ENCODE measurements at places on chromosomes 16 and 17.

GRCh38 chr17:48995974-48996721 lies 1.0 kb upstream of the IGF2BP1 start:
- DNase-seq, result peak; percentile 16

DNA sequence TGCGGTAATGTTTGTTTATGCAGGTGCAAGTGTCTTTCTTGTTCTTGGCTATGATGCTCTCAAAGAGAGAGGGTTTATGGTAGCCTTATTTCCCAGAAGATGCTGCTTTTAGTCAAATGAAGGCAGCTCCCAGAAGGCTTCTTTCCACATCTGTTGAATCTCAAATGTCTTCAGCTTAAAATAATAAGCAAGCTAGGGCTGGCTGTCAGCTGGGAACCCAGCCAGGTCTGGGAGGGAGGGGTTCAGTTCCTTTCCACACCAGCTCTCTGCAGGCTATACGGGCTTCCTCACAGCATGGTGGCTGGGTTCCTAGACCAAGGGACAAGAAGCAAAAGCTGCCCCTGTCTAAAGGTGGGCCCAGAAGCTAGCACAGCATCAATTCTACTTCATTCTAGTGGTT lies 47.4 kb upstream of the ATF7IP2 start:
- no peak for DNase-seq

GRCh38 chr16:84098939-84099338 lies 17.8 kb downstream of the MBTPS1 start:
- DNase-seq, result no peak

GRCh38 chr16:53100131-53100748 lies 45.4 kb downstream of the CHD9 start:
- no peak for DNase-seq

GRCh38 chr17:81482673-81483072 lies 29.9 kb downstream of the ACTG1 start:
- no peak for DNase-seq

DNA sequence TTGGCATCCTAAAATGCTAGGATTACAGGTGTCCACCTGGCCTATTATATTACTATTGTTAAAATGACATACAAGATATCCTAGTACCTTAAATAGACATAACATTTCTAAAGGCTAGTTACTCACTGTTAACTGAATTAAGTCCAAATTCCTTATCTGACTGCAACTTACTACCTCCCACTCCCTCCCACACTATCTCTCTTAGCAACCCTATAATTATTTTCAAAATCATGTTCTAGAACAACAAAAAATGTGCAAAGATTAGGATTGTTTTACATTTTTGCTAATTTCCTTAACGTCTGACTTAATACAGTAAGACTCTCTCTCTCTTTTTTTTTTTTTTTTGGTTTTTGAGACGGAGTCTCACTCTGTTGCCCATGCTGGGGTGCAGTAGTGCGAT lies 2.2 kb upstream of the ATF7IP2 start:
- DNase-seq, result no peak

DNA sequence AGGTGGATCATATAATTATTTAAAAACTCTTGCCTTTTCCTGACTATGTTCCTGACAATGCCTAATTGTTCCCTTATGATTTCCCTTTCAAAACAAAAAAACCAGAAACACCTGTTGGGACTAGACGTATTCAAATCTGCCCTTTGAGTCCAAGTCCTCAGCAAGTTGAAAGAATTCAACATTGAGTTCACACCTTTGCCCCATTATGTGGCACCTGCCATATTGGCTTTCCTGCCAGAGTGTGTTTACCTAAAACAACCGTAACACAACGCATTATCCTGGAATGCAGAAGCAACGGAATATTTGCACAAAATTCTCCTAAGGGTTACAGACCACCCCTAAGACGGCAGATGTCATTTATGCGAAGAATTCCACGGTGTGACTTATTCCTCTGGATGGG lies 105.9 kb downstream of the ZFHX3 start:
- DNase-seq, result no peak

DNA sequence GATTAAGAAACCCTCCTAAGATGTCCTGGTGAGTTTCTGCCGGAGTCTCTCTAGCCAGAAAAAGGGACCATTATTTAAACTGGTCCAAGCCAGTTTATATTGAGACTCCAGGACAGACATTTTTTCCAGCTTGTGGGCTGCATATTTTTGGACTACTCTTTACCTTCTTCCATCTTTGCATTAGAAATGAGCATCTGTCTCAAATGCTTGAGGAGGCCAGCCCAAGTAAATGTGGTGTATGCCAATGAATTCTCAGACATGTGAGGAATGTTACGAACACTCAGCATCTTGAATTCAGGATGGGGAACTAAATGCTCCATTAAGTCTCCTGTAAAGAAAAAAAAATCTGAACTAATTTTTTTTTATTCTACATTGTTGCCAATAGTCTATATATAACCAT lies 18.4 kb downstream of the TUBD1 start:
- no peak for DNase-seq

- no peak for DNase-seq
These were observed 82.9 kb upstream of the CBX4 start for GRCh38 chr17:79922116-79922601.

DNA sequence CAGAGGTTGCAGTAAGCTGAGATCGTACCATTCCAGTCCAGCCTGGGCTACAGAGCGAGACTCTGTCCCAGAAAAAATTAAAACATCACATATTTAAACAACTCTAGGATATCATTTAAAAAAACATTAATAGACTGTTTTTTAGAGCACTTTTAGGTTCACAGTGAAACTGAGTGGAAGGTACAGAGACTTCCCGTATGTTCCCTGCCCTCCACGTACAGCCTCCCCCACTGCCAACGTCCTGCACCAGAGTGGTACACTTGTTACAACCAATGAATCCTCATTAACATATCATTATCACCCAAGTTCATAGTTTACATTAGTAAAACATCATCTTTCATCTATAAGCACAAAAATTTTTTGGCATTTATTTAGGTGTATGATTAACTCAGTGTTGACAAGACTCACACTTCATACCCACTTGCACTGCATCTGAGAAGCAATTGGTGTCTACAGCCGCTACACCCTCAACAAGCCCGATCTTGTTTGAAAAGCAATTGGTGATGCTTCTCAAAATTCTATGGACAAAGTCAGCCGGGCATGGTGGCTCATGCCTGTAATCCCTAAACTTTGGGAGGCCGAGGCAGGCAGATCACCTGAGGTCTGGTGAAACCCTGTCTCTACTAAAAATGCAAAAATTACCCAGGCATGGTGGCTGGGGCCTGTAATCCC lies 39.9 kb upstream of the STH start:
- no peak for DNase-seq

GRCh38 chr16:67541391-67542263 lies 13.0 kb downstream of the RIPOR1 start:
- no peak for DNase-seq

DNA sequence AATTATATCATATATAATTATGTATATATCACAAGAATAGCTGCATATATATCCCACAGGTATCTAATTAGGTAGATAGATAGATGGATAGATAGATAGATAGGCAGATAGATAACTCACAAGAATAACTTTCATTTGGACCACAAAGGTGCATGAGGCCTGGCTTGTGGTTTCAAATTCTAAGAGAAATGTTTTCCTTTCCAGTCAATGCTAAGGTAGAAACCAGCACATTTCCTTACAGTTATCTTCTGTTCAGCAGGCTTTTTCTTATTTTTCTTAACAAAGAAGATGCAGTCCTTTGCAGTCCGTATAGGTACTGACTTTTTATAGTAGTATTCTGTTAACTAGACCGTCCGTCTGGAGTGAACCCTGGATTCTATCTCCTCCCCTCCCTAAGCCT lies 152.9 kb upstream of the ANKFN1 start:
- DNase-seq, result no peak

DNA sequence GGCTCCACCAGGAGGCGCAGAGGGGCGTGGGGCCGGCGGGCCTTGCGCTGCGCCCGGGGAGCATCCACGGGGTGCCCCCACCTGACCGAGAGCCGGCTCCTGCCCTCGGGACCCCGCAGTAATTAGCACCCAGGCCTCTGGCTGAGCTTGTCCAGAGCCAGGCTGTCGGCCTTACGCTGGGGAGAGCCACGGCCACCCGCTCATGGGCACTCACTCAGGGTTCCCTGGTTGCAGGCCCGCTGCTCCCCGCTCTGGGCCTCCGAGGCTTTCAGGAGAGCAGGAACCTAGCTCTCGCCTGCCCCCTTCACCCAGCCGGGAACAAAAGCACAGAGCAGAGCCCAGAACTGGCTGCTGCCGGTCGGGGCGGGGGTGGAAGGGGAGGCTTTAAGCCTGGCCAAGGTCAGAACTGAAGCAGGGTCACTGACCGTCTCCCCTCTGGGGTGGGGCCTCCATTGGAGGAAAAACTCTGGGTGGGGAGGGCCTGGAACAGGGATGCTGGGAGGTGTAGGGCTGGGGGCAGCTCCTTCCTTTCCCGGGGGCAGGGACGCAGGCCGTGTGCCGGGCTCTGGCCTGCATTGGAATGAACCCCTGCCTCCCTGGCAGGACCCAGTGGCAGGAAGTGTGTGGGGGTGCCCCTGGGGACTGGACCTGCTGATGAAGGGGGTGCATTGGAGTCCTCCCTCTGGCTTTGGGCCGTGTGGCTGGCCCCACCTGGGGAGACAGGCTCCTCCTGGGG lies 12.3 kb downstream of the GLIS2 start:
- peak; percentile 79 for DNase-seq

GRCh38 chr17:76953066-76953465 lies 84.9 kb downstream of the MGAT5B start:
- no peak for DNase-seq

DNA sequence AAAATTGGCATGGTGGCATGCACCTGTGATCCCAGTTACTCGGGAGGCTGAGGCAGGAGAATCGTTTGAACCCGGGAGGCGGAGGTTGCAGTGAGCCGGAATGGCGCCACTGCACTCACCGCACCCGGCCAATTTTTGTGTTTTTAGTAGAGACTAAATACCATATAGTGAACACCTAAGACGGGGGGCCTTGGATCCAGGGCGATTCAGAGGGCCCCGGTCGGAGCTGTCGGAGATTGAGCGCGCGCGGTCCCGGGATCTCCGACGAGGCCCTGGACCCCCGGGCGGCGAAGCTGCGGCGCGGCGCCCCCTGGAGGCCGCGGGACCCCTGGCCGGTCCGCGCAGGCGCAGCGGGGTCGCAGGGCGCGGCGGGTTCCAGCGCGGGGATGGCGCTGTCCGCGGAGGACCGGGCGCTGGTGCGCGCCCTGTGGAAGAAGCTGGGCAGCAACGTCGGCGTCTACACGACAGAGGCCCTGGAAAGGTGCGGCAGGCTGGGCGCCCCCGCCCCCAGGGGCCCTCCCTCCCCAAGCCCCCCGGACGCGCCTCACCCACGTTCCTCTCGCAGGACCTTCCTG lies at the start of gene HBQ1:
Gene HBQ1 (plus strand): TSS at position 359 of the 575 bp plus-strand sequence. CDS start 28 bp downstream, at position 387.
- DNase-seq, result peak; percentile 45

Data from activated CD4-positive, alpha-beta T cell treated with anti-CD3 and anti-CD28 coated beads for 48 hours (primary cell).